ENCODE measurements at places on chromosomes 11 and 22.

GRCh38 chr22:42613872-42614301, 796 bp downstream of the POLDIP3 start:
- peak overlapping the region; percentile 91 for H3K4me3 ChIP-seq
- H3K27me3 ChIP-seq = no peaks in the 10 kb centered on the region
- peaks cover 45% of the 10 kb centered on the region for H3K4me1 ChIP-seq
- no peaks in the 10 kb centered on the region for H3K36me3 ChIP-seq

GRCh38 chr11:1224491-1225385, 1.9 kb downstream of the MUC5B start:
- no peaks in the 10 kb centered on the region for H3K4me1 ChIP-seq
- H3K27ac ChIP-seq = no peak overlapping the region

- no peaks in the 10 kb centered on the region for H3K27me3 ChIP-seq
- no peaks in the 10 kb centered on the region for H3K4me1 ChIP-seq
- no peak overlapping the region for H3K27ac ChIP-seq
These were observed 5.2 kb upstream of the PLET1 start for GRCh38 chr11:112265659-112266409.

- H3K27ac ChIP-seq = no peak overlapping the region
- H3K36me3 ChIP-seq = peaks cover 23% of the 10 kb centered on the region
- DNase-seq = no peak
- H3K27me3 ChIP-seq = no peaks in the 10 kb centered on the region
- no peak overlapping the region for H3K4me3 ChIP-seq
These were observed 88.9 kb downstream of the BMAL1 start for GRCh38 chr11:13366266-13367026.

DNA sequence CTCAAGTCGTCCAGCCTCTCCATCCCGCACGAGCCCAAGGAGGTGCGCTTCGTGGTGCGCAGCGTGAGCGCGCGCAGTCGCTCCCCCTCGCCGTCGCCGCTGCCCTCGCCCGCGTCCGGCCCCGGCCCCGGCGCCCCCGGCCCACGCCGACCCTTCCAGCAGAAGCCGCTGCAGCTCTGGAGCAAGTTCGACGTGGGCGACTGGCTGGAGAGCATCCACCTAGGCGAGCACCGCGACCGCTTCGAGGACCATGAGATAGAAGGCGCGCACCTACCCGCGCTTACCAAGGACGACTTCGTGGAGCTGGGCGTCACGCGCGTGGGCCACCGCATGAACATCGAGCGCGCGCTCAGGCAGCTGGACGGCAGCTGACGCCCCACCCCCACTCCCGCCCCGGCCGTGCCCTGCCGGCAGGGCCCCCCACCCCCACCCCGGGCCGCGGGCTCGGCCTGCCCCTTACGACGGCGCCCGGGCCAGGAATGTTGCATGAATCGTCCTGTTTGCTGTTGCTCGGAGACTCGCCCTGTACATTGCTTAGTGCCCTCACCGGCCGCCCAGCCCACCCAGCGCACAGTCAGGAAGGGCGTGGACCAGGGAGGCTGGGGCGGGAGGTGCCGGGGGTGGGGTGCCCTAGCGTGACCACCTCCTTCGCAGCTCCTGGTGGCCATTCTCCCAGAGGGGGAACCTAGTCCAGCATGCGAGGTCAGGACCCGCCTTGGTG, 6.9 kb upstream of the ACR start:
- DNase-seq = no peak
- H3K4me3 ChIP-seq = no peak overlapping the region
- no peaks in the 10 kb centered on the region for H3K36me3 ChIP-seq
- no peak overlapping the region for H3K27ac ChIP-seq

DNA sequence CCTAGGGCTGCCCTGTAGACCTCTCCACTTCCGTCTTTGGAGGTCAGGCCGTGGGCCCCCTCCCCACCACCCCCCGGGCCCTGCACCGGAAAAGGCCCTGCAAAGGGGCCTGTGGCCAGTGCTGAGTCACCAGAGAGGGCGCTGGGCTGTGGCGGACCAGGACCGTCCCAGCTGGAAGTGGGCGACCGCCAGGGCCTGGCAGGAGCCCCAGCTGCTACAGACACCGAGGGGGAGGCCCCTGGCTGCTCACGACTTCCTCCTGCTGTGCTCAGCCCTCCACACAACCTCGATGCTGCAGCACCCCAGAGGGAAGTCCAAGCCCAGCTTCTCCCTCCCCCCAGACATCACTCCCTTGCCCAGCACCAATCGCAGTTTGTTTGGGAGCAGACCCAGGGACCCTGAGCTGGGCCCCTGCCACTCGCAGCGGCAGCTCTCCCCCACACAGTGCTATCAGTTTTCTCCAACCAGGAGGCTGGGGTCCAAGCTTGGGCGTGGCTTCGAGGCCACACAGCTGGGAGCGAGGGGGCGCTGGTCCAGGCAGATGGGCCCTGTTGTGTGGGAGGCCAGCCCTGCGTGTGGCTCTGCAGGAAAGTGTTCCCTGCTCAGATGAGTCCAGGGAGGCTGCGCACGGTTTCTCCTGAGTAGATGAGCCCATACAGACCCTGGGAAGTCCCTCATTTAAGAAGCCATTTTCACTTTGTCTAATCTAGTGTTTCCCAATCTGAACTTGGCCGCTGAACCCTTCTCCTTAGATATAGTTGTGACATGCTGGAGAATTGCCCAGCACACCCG, 5.6 kb upstream of the SH3BP1 start:
- H3K4me3 ChIP-seq = peak overlapping the region; percentile 53
- H3K36me3 ChIP-seq = peaks cover 36% of the 10 kb centered on the region
- peaks cover 72% of the 10 kb centered on the region for H3K4me1 ChIP-seq
- H3K27me3 ChIP-seq = no peaks in the 10 kb centered on the region

DNA sequence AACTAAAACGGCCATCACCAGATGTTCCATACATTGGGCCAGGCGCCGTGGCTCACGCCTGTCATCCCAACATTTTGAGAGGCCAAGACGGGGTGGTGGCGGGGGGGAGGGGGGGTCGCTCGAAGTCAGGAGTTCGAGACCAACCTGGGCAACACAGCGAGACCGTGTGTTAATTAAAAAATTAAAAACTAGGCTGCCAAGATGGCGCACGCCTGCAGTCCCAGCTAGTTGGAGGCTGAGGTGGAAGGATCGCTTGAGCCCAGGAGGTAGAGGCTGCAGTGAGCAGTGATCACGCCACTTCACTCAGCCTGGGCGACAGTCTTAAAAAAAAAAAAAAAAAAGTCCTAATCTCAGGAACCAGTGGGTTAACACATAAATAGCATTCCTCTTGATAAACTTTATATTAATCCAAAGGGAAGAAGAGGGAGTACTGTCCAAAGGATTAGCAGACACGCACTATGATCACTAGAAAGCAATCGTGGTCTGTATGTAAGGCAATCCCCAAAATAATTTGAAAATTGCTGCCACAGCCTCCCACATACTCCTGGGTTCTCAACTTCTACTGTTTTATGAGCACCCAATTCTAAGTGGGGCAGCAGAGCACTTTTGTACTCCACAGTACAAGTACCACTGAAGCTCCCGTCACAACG, 604 bp downstream of the PUS3 start:
- peak overlapping the region; percentile 91 for H3K4me3 ChIP-seq
- DNase-seq = no peak
- H3K36me3 ChIP-seq = no peaks in the 10 kb centered on the region
- H3K27me3 ChIP-seq = no peaks in the 10 kb centered on the region
- peak overlapping the region; percentile 86 for H3K27ac ChIP-seq

- no peaks in the 10 kb centered on the region for H3K36me3 ChIP-seq
- H3K27ac ChIP-seq = no peak overlapping the region
- no peaks in the 10 kb centered on the region for H3K4me1 ChIP-seq
- no peaks in the 10 kb centered on the region for H3K27me3 ChIP-seq
- H3K4me3 ChIP-seq = no peak overlapping the region
These were observed 50.4 kb upstream of the SEPTIN5 start for GRCh38 chr22:19663821-19664355.

DNA sequence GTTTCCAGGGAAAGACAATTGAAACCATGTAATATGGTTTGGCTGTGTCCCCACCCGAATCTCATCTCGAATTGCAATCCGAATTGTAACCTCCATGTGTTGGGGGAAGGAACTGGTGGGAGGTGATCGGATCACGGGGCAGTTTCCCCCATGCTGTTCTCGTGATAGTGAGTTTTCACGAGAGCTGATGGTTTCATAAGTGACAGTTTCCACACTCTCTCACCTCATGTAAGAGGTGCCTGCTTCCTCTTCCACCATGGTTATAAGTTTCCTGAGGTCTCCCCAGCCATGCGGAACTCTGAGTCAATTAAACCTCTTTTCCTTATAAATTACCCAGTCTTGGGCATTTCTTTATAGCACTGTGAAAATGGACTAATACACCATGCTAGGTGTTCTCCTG, 148.3 kb upstream of the CADM1 start:
- H3K4me3 ChIP-seq = no peak overlapping the region
- DNase-seq = no peak
- H3K27ac ChIP-seq = no peak overlapping the region
- no peaks in the 10 kb centered on the region for H3K36me3 ChIP-seq

DNA sequence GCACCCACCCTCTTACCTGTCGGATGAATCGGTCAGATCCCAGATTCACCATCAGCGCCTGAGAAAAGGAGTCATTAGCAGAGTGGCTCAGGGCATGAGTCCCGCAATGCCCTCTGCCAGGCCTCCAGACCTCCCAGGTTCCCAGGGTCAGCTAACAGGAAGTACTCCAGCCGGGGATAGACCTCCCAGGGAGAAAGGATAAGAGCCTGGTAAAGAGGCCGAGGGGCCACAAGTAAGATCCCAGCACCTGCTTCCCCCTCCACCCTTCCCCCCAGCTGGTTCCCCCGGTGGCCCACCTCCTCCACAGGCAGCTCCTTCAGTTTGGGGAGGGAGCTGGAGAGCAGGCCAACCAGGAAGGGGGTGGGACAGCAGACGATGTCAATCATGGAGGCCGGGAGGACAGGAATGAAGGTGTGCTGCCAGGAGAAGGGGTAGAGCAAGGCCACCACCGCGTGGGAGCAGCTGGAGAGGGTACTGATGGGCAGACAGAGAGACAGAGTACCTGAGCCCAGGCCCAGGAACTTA, 16.4 kb downstream of the RPL27A start:
- no peak for DNase-seq
- H3K27me3 ChIP-seq = no peaks in the 10 kb centered on the region
- H3K36me3 ChIP-seq = no peaks in the 10 kb centered on the region
- no peak overlapping the region for H3K4me3 ChIP-seq
- no peaks in the 10 kb centered on the region for H3K4me1 ChIP-seq

DNA sequence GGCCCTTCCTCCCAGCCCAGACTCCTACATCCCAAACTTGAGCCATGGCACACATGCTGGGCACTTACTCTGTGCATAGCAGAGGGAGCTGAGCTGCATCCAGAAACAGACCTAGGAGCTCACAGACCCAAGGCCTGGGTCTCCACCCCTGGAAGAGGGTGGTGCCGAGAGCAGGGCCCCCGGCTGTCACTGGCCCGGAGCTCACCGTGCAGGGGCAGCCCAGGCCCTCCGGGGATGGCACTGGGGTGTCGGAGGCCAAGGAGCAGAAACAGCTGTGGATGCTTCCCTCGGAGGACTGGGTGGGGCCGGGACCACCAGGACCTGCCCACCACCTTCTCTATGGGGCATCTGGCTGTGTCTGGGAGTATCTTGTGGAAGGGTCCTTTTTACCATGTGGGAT, 4.3 kb upstream of the APOBEC3A start:
- no peak for DNase-seq
- H3K27ac ChIP-seq = no peak overlapping the region
- no peaks in the 10 kb centered on the region for H3K4me1 ChIP-seq
- H3K4me3 ChIP-seq = no peak overlapping the region

DNA sequence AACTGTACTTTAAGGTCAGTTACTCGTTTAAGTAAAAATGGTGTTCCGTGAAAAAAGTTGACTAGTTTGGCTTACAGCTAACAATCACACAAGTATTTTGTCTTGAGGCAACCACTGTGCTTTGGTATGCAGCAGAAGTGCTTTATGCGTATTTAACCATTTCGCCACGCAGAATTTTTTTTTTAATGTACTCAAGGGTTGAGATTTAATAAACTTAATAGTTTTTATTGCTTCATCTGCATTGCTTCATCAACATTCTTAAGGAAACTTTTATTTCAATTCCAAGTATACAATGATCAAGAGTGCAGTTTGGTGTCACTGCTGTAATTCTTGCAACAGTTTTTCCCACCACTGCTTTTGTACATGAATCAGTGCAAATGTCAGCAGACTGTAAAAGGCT, 66.4 kb downstream of the ZNRF3 start:
- no peak overlapping the region for H3K4me3 ChIP-seq
- no peak for DNase-seq
- no peaks in the 10 kb centered on the region for H3K36me3 ChIP-seq

DNA sequence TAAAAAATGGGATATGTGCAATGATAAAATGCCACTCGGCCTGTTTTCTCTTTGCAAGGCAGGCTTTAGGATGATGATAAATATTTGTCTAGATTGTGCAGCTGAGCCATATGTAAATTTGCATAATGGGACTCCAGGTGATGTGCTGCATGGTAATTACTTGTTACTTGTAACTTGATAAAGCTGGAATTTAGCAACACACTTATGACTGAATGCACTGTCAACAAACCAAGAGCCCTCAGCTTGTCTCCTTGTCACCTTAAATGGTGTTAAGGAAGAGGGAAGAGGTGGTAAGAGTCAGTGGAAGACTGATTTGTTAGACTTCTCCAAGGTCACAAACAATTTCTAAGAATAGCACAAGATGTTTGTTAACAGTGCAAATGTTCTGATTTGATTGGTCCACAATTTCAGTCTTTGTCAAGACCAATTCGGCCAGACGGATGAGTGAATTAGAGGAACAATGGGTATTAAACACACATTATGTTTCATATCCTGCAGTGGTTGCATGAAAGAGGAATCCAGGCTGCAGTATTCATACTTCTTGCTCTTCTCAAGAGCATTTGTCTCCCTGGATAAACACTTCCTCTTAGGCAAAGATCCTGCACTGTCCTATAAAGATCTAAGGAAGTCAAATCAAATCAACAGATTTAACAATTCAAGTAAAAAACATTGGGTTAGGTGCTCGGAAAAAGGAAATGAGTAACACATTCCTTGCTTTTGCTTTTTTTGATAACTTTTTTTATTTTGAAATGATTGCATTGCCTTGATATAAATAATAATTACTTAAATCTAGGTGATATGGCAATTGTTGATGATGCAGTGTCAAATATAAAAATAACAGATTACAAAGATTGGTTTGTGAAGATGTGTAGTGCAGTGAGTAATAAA, 448.3 kb upstream of the DDI1 start:
- H3K36me3 ChIP-seq = no peaks in the 10 kb centered on the region
- H3K4me1 ChIP-seq = no peaks in the 10 kb centered on the region
- H3K27ac ChIP-seq = no peak overlapping the region
- H3K4me3 ChIP-seq = no peak overlapping the region

DNA sequence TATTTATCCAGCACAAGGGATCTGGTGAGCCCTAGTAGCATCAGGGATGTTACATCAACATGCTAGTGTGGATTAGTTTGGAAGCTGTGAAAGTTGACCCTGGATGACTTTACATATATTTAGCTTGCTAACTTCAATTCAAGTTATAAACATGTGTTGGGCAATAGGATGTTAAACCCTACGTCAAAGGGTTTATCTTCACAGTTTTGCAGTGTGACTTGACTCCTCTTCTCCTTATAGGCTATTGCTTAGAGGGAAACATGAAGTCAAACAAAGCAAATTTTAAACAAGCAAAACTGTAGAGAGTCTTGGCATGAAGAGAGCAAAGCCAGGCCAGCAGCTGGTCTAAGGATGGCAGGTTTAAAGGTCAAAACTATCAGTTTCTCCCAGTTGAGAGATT, 11.3 kb upstream of the CTSC start:
- no peaks in the 10 kb centered on the region for H3K36me3 ChIP-seq
- DNase-seq = no peak
- H3K4me1 ChIP-seq = peaks cover 10% of the 10 kb centered on the region
- H3K4me3 ChIP-seq = no peak overlapping the region

Data from naive thymus-derived CD4-positive, alpha-beta T cell (primary cell).